A673 (cell line): ENCODE measurements at places on chromosomes 12 and 14.

DNA sequence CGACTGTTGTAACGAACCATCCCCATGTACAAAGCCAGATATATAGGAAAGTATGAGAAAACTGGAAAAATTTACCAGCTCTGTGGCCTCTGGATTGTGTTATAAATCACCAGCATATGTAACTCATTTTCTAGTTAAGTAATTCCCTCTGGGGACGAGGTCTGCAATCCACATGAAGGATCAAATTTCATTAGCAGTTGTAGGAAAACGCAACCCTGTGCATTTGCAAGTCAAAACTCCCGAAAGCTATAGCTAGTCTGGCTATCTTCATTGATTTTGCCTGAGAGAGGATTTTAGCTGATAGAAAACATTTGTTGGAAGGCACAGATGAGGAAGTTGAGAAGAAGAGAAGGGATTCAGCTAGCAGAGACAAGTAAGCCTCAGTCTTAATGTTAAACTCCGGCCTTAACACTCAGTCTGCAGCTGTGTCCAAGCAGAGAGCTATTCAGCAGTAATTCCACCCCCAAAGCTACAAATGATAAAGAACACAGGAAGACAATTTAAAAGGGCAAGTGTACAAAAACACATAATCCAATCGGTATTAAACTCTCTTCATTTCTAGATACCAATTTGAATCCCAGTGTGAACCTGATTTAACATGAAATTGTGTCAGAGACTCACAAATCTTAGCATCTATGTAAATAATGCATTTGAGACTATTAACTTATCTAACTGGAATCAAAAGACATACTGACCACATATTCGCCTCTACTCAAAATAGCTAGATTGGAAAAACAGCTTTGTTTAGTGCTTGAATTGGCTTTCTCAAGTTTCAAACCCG is 54.2 kb upstream of the CERS5 start:
- DNase-seq: peak; percentile 94

DNA sequence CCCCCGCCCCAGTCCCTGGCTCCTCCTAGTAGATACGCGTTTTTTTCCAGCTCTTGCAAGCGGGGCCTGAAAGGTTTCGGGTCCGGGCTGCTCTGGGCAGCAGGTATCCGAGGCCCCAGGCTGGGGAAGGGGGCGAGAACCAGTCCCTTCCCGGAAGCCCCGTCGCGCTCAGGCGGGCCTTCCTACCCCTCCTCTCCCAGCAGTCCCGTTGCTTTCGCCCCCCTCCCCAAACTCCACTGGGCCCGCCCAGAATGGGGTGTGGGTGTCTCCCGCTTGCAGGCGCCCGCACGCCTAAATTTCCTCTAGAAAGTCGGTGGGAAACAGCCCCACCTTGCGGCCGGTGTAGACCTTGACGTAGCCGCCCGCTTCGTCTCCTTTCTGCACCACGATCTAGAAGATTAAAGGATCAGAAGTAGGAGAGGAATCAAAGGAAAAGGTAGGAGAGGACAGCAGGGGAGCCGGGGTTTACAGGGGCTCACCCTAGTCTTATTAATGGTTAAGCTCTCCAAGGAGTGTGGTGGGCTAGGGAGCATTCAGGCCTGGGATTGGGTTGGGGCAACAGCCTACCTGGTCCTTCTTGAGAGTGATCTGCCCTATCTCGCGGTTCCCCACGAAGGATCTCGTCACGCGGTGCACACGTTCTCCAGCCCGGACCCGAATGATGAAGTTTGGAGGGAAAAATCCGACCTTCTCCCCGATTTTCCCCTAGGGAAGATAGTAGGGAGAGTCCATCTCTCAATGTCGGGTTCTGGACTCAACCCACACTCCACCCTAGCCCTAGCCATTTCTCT is 7.3 kb downstream of the STAC3 start:
- peak; percentile 93 for DNase-seq

DNA sequence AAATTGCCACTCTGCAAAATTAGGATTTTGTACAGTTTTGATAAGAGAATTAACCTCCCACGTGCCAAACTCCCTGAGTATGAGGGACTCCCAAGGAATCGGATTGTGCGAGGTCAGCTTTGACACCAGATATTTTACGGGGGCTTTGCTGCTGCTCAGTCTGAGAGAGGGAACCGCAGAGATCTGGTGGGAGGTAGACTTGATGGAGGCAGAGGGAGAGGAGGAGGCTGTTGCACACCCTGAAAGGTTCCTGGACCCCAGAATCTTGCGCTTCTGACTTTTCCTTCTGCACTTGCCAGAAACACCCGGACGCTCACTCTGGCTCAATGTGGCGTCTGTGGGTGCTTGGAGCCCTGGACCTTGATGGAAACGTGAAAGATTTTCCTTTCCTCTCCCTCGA is 83.9 kb downstream of the PAPOLA start:
- DNase-seq: no peak

DNA sequence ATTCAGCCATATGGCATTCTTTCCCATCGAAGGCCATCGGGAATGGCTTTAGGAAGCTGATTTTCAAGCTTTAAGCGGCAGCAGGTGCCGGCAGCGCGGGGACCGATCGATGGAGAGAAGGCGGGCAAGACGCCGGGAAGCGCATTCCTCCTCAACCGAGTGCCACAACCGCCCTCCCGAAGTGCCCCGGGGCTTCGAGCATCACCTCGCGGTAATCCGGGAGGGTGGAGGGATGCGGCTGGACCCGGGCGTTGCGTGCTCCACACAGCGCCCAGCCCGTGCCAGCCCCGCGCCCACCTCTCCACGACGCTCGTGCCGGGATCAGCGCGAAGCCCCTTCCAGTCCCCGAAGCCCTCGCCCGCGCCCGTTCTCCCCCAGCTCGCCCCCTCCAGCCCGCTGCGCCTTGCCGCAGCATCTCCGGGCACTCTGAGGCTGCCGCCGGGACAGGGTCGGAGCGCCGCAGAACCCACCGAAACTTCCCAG is 3.2 kb downstream of the USP44 start:
- peak; percentile 53 for DNase-seq

DNA sequence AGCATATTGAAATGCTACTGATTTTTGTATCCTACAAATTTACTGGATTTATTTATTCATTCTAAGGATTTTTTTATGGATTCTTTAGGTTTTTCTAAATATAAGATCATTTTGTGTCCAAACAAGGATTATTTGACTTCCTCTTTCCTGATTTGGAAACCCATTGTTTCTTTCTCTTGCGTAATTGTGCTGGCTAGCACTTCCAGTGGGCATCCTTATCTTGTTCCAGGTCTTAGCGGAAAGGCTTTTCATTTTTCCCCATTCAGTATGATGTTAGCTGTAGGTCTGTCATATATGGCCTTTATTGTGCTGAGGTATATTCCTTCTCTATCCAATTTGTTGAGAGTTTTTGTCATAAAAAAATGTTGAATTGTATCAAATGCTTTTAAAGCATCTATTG is 57.2 kb upstream of the RHOJ start:
- no peak for DNase-seq

- DNase-seq: peak; percentile 73
These were observed 18.4 kb upstream of the SRGAP1 start for GRCh38 chr12:63826006-63826585.

DNA sequence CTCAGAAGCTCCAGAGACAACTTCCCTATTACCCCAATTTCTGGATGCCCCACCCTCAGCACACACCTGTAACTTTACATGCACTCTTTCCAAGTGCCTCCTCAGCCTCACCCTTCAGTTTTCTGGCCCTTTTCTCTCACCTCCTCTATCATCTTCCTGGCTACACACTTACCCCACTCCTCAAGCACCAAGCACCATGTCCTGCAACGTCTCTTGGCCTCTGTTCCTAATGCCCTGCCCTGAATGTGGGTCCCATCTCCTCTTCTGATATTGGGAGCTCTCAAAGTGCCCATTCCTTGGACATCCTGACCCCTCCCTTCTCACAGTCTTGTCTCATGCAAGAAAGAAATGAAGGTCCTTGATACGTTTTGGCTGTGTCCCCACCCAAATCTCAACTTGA is 1.2 kb downstream of the KRT72 start:
- no peak for DNase-seq

GRCh38 chr14:49438256-49438770 is 147.9 kb downstream of the RPS29 start:
- DNase-seq: no peak

- no peak for DNase-seq
These were observed 256.9 kb downstream of the ZFP36L1 start for GRCh38 chr14:68536018-68536410.

GRCh38 chr12:49968471-49968870 is 4.3 kb upstream of the AQP6 start:
- DNase-seq: no peak

GRCh38 chr12:81992461-81992860 is 233.3 kb upstream of the PPFIA2 start:
- peak; percentile 35 for DNase-seq

GRCh38 chr12:5557906-5558305 is 126.0 kb downstream of the NTF3 start:
- DNase-seq: no peak

DNA sequence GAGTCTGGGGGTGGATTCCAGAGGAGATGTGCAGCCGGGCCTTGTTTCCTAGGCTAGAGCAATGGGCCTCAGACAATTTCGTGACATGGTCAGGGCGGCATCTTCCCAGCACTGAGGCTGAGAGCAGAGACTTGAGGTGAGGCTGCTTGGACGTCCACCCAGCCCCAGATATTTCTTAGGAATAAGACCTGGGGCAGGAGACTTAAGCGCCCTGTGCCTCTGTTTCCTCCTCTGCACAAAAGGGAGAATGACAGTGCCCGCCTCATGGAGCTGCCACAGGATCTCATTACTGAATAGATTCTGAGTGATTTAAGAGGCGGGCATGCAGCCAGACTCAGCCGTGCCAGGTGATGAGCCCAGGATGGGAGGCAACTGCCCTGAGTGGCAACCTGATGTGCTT is 297.9 kb upstream of the SFSWAP start:
- no peak for DNase-seq

DNA sequence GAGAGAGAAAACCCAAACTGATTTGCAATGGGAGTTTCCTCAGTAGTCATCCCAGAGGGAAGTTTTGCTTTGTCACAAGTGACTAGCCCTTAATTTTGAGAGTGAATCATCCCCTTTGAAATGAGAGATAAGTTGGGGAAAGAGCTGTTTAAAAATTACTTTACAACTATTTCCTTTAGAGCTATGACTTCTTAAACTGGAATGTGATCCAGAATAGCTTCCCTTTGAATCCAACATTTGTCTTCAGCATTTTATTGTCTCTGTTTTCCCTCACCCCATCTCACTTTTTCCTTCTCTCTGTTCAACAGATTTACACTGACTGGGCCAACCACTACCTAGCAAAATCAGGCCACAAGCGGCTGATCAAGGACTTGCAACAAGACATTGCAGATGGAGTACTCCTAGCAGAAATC is 109.3 kb downstream of the NAV3 start:
- peak; percentile 82 for DNase-seq

GRCh38 chr12:117226505-117226904 is 36.2 kb upstream of the FBXO21 start:
- DNase-seq: no peak
